ENCODE measurements at places on chromosomes 2 and 18.

- DNase-seq = no peak
Measured at GRCh38 chr18:23136326-23137096, 1.2 kb downstream of the CABLES1 start.

- no peak for DNase-seq
Measured at GRCh38 chr2:172389685-172390339, 37.6 kb upstream of the ITGA6 start.

DNA sequence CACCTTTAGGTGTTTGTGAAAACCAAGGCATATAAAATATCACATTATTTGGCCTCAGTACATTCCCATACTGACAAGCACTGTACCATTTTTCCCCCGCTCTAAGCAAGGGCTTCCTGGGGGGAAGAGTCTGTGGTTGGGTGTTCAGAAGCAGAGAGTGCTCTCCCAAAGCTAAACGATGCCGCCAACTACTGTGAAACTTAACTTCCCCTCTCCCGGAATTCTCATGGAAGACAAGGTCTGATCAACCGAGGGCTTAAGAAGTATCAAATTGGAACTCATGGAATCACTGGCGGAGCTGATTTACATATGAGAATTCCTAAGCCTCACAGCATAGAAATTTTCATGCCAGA lies 433 bp upstream of the MFF start:
- DNase-seq = no peak

- DNase-seq = no peak
Measured at GRCh38 chr2:112723547-112723940, 2.7 kb downstream of the NT5DC4 start.

DNA sequence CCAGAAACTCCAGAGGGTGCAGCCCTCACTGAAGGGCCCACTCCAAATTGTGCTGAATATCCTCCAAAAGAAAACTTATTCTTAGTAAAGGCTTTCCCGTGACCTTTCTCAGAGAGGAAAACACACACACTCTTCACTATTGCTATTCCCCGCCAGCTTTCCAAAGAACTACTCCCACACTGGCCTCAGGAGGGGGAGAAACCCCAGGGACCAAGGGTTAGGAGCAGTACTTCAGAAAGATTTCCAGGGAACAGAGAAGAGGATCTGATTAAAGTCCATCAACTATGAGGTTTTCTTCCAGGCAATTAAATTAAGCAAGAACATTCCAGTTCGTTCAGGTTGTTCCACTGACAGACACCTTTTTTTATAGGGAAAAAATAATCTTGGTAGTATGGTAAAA lies 150.2 kb downstream of the TTC32 start:
- no peak for DNase-seq

- DNase-seq = no peak
Measured at GRCh38 chr18:44943311-44943881, 262.7 kb downstream of the SETBP1 start.

GRCh38 chr2:241571821-241572620 lies 13.5 kb downstream of the BOK start:
- DNase-seq = no peak

- DNase-seq = no peak
Measured at GRCh38 chr18:32624182-32624723, 148.6 kb downstream of the KLHL14 start.

GRCh38 chr2:102690012-102690411 lies 70.7 kb downstream of the SLC9A2 start:
- DNase-seq = no peak

DNA sequence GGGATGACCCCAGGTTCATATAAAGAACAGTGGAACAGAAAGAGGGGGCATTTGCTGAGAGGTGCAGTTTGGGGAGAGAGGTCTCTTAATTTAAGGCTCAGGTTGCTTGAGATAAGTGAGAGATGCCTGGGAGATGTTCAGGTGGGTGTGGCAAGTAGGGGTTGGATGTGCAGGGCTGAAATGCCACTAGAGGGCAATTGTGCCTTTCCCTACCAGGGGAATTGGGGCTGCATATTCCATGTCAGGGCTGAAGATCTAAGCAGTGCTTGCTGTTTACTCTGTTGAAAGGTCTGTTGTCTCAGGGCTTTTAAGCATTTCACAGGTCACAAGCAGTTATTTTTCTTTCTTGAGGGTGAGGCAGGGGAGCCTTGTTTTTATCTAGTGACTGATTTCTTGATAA lies 7.8 kb downstream of the CCDC85A start:
- DNase-seq = no peak

GRCh38 chr2:12303181-12304030 lies 413.3 kb upstream of the TRIB2 start:
- DNase-seq = no peak

DNA sequence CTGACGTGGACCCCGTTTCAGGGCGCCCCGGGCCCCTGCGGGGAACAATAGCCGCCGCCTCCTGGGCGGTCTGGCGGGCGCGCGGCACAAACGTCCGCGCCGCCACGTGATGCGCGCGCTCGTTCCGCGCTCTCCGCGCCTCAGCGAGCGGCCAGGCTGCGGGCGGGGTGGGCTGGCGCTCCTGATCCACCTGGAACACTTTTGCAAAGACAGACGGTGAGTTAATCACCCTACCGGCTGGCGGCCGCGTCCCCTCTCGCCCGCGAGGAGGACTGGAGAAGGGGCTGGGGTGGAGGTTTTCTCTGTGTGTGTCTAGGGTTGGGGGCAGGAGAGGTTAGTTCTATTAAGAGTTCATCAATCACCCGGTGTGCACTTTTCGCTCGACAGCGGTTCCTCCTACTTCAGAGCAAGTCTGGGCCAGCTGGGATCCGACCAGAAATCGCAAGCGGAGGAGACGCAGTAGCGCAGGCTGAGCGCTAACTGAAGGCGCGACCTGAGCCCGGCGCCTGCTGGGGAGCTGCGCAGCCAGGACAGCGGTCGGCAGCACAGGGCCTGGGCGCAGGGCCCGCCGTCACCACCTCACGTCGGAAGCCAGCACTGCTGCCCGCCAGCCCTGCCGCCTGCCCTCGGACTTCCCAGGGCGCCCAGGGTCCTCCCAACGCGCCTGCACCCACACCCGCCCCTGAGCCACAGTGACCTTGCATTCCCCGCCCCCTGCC lies 10.3 kb upstream of the HOXD1 start:
- no peak for DNase-seq

GRCh38 chr2:3379339-3379646 lies 201 bp upstream of the TRAPPC12 start:
- no peak for DNase-seq

- DNase-seq = no peak
Measured at GRCh38 chr18:58638441-58638840, 9.6 kb upstream of the ALPK2 start.

DNA sequence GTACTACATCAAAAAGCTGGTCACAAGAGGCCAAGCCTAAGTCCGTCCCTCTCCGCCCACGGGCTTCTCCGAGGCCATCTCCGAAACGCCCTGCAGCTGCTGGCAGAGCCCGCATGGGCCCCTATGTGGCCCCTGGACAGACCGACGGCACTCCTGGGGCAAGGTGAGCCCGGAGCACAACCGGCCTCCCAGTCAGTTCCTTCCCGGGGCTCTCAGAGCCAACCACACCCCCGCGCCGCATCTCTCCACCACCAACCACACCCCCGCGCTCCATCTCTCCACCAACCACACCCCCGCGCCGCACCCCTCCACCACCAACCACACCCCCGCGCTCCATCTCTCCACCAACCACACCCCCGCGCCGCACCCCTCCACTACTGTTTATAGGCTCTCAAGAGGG lies 93.5 kb downstream of the ZNF516 start:
- no peak for DNase-seq

DNA sequence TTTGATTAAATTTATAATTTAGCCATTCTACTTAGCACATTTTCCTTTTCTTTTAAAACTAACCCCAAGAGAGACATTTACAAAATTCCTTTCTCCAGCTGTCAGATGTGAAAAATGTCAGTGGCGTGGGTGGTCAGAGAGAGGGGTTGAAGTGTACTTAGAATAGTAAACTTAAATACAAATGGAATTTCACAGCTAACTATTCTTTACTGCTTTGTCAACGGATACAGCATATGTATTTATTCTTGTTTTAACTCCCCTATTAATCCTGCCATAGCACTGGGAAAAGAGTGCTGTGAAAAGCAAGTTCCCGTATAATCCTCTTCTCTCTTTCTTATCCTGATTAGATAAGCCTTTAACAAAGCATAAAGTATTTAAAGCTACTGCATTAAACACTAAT lies 191.4 kb upstream of the CHAC2 start:
- DNase-seq = no peak

DNA sequence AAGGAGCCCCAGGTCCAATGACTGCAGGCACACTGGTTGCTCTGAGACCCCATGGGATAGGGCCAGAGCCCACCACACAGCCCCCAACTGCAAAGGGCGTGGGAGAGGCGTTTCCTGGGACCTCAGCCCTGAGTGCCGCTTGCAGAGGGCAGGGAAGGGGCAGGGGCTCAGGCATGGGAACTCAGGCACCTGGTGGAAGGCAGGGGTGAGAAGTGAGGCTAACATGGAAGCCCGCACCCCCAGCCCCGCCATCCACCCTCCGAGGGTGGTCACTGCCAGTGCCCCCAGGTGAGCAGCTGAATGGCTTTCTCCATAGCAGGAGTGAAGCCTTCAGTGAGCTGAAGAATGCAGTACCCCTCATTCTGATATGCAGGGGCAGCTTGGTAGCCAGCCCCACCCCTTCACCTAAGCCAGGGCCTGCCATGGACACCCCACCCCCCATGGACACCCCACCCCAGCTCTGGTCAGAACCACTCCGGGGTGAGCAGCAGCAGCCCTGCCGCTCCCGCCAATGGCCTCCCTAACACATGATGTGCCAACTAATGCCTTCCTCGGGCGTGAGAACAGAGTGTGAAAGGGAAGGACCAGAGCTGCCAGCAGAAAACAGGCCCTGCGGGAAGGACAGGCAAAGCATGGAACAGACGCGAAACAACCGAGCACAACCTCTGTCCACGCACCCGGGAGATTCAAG lies 6.6 kb downstream of the KIF1A start:
- DNase-seq = no peak

DNA sequence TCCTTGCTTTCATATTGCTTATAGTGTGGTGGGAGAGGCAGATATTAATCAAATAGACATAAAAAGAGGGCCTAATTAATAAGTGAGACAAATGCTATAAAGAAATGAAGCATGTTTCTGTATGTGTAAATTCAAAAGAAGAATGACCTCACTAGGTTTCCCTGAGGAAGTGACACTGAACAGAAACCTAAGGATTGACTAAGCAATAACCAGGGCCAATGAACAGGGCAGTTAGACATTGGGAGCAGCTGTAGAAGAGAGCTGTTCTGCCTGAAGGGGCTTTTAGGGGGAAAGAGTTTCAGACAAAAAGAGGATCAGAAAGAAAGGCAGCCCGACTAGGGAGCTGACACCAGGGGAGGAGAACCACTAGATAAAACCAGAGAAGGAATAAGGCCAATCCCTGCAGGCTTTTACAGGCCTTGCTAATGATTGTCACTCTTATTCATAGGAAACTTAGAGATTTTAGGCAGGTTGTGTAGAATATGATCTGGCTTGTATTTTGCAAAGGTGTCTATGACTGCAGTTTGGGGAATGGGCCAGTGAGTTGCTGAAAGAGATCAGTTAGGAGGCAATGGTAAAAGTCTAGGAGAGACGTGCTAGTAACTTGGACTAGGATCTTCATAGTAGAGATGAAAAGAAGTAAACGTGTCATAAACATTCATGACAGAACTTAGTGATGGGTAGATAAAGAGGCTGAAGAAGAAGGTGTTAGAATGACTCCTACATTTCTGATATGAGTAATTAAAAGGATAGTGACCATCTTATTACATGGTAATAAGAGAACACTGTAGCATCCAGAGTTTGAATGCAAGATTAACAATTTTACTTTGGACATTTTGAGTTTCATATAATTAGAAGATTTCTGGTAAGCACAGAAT lies 26.8 kb upstream of the NABP1 start:
- DNase-seq = no peak

GRCh38 chr2:198973181-198973580 lies 484.6 kb downstream of the SATB2 start:
- no peak for DNase-seq

DNA sequence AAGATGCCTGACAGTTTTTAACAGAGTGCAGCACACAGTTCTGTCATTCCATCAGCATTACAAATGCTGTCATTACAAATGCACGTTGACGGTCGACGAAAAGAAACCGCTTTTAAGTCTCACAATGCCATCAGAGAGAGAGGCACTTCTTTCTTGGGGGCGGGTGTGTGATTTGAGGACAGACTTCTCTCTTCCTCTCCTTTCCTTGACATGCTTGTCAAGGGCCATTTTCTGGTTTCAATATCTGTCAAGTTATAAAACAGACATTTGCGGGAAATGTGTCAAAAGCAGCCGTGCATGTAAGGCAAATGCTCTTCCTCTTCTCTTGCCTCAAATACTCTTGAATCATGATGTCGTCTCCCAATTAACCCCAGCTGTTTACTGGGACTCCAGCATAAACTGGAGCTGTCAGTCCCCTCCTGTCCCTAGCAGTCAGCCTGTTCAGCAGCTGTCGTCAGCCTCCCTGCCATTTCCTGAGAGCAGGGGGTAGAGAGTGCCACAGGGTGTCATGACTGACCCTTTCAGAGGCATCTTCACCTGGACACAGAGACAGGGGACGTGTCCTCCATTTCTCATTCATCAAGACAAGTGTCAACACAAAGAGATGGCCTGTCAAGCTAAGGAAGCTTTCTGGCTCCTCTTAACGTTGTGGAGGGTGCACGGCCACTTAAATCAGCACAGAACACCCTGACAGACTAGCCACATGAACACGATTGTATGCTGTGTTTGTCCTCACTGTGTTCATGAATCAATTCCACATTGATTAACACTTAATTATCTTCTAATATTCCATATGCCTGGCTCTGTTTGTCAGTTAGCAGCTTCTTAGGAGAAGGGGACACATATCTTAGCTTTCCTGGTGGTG lies 305.4 kb upstream of the RAB6C start:
- no peak for DNase-seq

GRCh38 chr2:223554923-223555322 lies 47.2 kb downstream of the SCG2 start:
- DNase-seq = no peak

DNA sequence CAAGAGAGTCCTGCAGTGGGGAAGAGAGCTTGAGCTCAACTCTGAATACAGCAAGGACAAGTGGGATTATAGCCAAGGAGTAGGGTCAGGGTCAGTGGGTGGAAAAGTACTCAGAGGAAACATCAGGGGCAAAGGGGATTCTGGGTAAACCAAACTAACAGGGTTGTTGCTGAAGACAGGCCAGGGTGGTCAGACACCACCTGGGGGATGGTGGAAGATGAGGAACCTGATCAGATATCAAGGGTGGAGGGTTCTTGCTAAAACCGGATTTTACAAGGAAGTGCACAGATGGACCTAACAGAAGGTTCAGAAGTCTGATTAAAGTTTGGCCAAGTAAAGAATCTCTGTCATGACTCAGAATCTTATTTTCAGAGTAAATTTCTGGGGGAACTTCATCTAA lies 16.5 kb downstream of the OSBPL1A start:
- DNase-seq = no peak

Measured in central memory CD4-positive, alpha-beta T cell (primary cell).